ENCODE measurements at places on chromosomes 16 and 17. TPM values are rescaled to one million over a fixed set of nuclear protein-coding genes. Genes with fewer than 3 reads are reported as not detected.

The COQ7 gene
- total RNA-seq = 17.3 TPM

The FHOD1 gene
- 119 TPM for total RNA-seq

The INCA1 gene
- total RNA-seq = 0.37 TPM

The IGFALS gene
- not detected for total RNA-seq

The ASGR1 gene
- 1.1 TPM for total RNA-seq

The KRTAP4-9 gene
- not detected for total RNA-seq

The SLC13A2 gene
- not detected for total RNA-seq

The C16orf96 gene
- not detected for total RNA-seq

The CPHXL2 gene
- not detected for total RNA-seq

The VPS9D1 gene
- total RNA-seq = 5.9 TPM

The KRTAP9-4 gene
- not detected for total RNA-seq

The SYT17 gene
- total RNA-seq = 0.54 TPM

The CD300H gene
- total RNA-seq = not detected

The RNU2-1 gene
- total RNA-seq = 6,685 TPM

The C17orf58 gene
- 24.9 TPM for total RNA-seq

The VTN gene
- total RNA-seq = 0.31 TPM

The ETV4 gene
- 8.1 TPM for total RNA-seq

The G6PC1 gene
- not detected for total RNA-seq

The TPSD1 gene
- not detected for total RNA-seq

The KIF2B gene
- not detected for total RNA-seq

The CRYBA1 gene
- not detected for total RNA-seq

The RNF222 gene
- total RNA-seq = not detected

The WSCD1 gene
- total RNA-seq = 0.07 TPM

The GPR142 gene
- not detected for total RNA-seq

The CHST5 gene
- not detected for total RNA-seq

The PER1 gene
- total RNA-seq = 37.4 TPM

The LRRC37A gene
- 2.6 TPM for total RNA-seq

The SCNN1B gene
- total RNA-seq = not detected
